ENCODE measurements at places on chromosomes 3 and 15.

DNA sequence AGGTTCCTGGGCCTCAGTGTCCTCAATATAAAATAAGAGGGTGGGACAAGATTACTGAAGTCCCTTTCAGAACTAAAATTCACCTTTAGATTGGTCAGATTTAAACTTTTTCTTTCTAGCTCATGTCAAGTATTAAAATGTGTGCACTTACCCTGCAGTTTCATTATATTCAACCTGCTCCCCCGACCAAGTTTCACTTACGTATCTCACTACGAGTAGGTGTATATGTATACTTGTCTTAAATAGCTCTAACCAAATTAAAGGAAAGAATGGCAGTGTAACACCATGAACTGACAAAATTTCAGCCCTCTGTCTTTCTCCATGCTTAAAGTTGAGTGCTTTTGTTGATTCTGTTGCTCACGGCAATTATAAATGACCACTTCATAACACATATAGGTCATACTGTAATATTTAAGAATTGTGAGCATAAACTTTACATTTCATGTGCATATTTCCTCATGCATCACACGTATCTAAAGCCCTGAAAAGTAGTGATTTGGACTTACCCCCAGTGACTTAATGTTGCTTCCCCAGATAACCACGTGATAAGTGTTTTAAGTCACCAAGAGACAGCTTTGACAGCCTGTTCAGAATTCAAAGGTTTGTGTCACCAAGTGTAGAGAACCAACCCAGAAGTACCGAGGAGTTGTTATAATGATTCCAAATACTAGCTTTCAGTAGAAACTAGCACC is 70.0 kb downstream of the PGPEP1L start:
- DNase-seq: no peak

DNA sequence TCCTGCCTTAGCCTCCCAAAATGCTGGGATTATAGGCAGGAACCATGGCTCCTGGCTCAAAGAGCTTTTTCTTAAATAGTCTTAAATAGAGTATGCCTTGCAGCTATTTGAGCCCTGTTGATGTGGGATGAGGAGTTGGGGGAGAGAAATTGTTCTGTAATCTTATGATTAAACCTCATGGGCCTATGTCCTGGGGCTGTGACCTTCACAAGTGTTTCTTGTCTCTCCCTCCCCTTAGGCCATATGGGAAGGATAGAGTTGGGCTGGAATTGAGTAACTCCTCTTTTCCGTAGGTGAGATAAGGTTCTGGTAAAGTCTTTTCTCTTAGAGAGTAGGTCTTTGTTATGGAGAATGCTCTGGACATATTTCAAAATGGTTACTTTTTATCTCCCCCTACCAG is 114.3 kb downstream of the ARNT2 start:
- DNase-seq: no peak

DNA sequence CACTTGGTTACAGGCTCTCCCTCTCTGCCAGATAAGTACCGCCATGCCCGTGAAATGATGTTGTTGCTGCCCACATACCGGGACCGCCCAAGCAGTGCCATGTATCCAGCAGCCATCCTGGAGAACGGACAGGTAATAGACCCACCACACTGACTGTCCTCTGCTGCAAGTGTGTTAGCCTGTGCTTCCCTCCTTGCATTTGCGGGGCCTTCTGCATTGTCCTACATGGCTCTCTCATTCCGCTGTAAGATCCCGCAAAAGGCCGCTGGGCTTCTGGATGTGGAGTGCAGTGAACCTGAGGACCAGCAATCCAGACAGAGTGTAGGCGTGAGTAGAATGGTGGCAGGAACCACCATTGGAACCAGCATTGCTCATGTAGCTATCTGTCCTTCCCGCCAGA is 10.6 kb upstream of the MANF start:
- no peak for DNase-seq

DNA sequence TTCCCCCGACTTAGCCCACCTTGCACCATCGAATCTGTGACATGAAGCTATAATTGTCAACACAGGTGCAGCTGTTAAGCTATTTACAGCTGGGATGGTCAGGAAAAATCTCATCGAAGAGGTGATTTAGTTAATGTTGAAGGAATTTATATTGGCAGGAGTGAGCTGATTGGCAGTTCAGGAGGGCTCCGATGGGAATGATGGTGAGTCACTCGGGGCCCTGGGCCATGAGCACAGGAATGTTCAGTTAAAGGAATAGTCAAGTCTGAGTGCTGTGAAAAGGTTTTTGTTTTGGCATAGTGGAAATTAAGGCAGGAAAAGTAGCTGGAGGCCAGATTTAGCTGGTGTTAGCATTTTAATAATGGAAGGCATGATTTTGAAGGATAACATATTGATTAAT is 95.7 kb downstream of the OXSM start:
- no peak for DNase-seq

- no peak for DNase-seq
Measured at GRCh38 chr3:46061108-46061720, 33.9 kb upstream of the XCR1 start.

GRCh38 chr3:56192001-56192400 is 276.3 kb downstream of the ERC2 start:
- no peak for DNase-seq

GRCh38 chr15:39948817-39949216 is 14.9 kb downstream of the EIF2AK4 start:
- DNase-seq: no peak

GRCh38 chr3:52144796-52145735 is 9.2 kb downstream of the POC1A start:
- DNase-seq: no peak

- DNase-seq: no peak
Measured at GRCh38 chr15:35484231-35484945, 61.6 kb downstream of the DPH6 start.

GRCh38 chr3:144499001-144499930 is 527.6 kb downstream of the DIPK2A start:
- DNase-seq: no peak

DNA sequence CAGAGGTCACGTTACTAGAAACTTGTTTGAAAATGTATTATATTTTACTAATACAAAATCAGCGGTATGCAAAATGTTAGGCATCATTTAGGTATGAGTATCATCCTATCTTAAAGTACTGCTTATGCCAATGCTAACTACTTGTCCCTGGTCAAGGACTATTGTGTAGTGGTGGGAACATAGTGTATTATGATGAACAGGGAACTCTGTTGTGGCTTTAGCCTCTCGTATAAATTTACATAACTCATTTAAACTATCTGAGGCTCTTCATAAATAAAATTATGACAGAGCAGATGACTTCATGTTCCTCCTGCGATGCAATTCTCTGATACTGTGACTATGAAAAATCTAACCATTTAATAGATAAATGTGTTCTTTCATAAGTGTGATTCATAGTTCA is 451.9 kb downstream of the NLGN1 start:
- no peak for DNase-seq

DNA sequence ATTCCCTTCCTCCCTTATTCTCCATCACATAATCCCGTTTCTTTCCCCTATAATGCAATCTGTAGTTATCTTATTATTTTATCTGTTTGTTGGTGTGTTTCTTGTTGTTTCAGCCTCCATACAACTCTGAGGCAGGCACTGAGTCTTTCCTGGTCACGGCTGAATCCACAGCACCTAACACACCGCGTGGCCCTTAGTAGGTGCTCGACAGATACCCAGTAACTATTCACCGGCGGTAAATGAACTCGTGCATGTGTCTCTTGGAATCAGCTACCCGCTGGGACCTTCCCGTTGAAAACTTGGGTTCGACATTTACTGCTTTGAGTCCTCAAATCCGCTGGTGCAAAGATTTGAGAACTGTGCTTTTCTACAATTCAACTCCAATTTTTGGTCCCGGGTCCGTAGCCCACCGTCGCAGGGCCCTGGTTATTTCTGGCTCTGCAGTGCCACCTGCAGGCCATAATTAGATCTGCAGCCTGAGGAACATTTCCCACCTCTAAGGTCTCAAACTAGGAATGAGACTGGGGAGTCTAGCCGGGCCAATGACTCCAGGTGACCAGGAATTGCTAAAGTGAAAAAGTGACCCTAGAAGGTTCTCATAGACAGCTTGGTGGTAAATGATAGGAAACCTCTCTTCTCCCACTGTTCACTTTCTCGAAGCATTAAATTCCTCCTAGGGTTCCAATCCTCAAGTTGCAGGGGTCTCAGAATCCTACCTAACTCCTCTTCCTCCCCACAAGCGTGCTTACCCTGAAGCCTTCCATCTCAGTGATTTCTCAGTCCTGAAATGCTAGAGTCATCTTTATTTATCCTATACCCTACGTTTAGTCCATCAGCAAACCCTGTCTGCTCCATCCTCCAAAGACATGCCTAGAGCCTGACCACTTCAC is 40.0 kb upstream of the TRH start:
- DNase-seq: no peak

GRCh38 chr3:177426106-177426877 is 229.0 kb upstream of the TBL1XR1 start:
- no peak for DNase-seq

DNA sequence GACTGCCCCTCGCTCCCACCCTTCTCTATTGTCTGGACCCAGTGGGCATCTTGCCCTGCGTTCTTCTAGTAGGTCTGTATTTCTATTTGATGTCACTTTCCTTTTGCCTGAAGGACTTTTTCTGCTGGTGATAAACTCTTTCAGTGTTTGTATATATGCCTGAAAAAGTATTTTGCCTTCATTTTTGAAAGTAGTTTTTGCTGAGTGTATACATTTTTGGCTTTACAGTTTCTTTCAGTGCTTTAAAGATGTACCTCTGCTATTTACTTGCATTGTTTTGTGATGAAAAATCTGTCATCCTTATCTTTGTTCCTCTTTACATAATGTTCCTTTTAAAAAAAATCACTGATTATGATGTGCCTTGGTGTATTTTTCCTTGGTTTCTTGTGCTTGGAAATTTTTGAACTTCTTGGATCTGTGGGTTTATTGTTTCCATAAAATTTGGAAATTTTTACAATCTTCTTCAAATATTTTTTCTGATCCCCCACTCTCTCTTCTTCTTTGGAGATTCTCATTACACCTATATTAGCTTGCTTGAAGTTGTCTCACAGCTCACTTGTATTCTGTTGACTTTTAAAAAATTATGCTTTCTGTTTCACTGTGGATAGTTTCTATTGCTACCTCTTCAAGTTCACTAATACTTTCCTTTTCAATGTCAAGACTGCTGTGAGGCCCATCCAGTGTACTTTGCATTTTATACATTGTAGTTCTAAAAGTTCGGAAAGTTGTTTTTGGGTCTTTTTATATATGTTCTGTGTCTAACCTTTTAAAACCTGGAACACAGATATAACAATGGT is 67.8 kb downstream of the RGMA start:
- no peak for DNase-seq

- DNase-seq: no peak
Measured at GRCh38 chr3:113630956-113631542, 65.4 kb downstream of the USF3 start.

DNA sequence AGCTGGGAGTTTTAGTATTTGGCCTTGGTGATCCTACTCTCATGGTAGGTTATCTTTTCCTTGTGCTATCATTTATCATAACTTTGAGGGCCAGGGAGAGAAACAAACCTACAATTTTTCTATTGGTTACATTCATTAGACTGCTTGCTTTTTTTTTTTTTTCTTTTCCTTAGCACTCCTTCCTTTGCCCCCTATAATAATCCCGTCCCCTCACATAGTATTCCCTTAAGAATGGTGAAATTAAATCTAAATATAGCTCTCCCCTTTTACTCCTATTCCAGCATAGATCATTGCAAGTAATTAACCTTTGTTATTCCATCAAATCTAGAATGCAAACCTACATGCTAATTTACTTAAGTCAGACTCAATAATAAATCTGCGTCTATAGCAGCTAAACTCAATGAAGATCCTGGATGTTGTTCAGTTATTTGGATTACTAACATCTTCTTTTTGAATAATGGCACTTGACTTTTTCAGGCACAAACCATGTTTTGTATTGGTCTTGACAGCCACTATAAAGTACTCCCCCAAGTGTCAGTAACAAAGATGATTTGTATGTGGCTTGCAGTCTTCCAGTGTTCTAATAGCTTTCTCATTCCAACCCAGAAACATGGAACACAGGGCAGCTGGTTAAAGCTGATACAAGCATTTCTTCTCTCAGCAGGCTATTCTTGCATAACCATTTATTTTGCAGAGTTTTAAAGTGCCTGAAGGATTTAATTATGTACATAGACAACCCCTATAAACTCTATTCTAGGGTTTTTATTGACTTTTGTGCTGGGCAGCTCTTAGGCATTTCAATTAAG is 420.6 kb downstream of the MECOM start:
- DNase-seq: no peak

DNA sequence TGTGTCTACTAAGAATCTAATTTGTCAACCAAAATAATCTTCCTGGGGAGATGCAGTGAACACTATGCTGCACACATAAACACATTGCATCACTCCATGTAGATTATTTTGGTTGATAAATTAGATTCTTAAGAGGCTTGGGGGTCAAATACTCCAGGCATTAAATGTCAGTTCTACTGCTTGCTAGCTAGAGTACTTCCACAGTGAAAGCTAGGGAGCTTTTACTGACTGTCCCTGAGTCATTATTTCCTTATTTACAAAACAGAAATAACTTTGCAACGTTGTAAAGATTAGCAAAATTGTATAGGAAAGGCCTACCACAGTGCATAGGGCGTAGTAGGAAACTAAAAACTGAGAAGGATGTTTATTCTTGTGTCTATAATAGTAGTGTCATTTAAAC is 12.9 kb upstream of the TMC3 start:
- no peak for DNase-seq

All from smooth muscle cell of the brain vasculature (primary cell).